ENCODE measurements at places on chromosomes 7 and 10. TPM values are rescaled to one million over a fixed set of nuclear protein-coding genes. Genes with fewer than 3 reads are reported as not detected.
A peak's percentile ranks its signal among the peaks of the same experiment; 100 is the strongest.

GRCh38 chr10:88116971-88117626 is 253.7 kb downstream of the PTEN start:
- no peak for DNase-seq

DNA sequence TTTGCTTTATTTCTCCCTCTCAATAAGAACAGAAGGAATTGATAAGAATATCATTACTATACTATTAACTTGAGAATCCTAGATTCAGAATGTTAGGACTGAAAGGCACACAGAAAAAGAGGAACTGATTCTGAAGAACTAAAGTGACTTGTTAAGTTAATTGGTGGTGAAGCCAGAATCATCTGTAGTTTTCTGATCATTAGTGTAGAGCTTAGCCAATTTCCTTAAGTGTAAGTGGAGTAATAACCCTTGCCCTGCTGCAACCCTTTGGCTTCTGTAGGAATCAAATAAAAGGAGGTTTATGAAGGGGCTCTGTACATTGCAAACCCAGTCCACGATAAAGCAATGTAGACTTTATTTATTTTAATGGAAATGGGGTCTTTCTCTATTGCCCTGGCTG is 1186.0 kb downstream of the SORCS3 start:
- no peak for DNase-seq

DNA sequence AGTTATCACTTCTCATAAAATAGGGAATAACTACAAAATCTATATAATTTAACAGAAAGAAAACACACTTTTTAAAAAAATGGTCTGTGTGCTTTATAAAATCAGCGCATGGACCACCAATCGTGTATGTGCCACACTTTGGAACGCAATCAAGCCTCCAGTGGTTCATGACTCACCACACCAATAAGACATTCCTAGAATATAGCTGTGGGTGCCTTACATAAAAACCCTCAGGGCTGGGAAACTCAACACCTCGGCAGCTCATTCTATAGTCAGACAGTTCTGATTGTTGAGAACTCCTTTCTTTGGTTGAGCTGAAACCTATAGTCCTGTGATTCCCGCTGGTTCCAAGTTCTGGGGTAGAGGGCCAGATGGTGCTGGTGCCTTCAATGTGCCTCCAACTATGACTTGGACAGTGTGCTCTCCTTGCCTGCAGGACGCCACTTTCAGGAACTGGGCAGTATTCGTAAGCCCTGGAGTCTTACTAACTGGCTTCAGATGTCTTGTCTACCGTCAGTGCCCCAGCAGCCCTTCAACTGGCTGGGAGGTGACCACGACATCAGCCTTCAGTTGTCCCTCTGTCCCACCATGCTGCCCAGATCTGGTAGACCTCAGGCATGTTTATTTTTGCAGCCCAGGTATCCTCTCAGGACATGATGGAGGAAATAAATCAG is 135.7 kb upstream of the GDF10 start:
- DNase-seq: peak; percentile 73

DNA sequence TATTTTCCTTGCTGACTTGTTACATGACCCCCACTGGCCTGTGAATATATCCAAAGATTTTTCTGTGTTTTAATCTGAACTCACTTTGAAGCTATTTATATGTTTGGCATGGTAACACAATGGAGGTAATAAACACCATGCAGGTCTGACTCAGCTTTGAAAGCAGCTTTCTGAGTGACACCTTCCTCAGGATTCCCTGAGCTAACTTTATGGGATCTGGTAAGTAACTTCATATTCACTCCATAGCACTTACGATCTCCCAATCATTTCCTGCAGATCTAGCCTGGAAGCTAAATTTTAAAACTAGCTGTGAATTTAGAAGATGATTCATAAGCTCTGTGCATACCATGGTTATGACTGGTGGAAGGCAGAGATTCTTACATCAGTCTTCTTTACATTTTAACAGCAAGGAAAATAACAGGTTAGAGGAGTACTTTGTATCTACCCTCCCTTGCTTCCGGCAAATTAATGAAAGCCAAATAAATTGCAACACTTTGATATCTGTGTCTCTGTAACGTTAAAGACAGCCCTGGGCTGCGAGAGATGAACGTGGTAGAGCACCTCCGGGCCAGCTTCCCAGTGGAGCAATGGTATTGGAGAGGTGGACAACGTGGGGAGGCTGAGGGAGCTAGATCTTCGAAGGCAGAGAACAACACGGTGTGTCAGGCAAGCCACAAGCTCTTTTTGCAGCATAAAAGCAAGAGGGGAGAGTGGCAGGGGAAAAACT is 170.2 kb upstream of the KLF14 start:
- peak; percentile 96 for DNase-seq

GRCh38 chr10:10774416-10774815 is 243.3 kb upstream of the CELF2 start:
- DNase-seq: no peak

GRCh38 chr10:102322914-102323313 is 72.6 kb upstream of the NFKB2 start:
- DNase-seq: no peak

GRCh38 chr10:55410415-55410885 is 609.4 kb upstream of the PCDH15 start:
- no peak for DNase-seq

DNA sequence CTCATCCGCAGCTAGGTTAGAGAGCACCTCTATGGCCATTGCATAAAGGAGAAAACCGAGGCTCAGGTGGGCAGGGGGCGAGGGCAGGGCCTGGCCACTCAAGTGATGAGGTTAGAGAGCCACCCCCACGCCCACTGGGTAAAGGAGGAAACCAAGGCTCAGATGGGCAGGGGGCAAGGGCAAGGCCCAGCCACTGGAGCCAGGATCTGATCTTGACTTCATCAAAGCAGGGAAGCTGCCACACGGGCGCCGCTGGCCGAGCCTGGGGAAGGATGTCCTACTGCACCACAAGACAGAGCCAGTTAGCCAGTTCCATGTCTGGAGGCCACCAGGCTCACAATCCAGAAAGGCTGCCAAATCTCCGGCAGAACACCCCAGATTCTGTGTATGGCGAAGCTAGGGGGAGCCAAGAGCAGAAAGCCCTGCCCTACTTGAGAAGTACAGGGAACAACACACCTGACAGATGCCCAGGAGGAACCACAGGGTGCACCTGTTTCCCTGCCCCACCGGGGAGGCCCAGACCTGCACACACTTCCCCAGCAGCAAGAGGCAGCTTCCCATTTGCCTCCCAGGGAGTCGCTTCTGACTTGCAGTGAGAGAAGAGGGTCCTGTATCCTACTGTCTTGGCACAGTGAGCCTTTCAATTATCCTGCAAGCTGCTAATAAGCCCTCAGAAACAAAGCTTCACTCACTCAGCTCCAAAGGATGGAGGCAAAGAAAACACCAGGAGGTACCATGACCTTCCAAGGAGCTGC is 101.9 kb downstream of the TNS3 start:
- no peak for DNase-seq

DNA sequence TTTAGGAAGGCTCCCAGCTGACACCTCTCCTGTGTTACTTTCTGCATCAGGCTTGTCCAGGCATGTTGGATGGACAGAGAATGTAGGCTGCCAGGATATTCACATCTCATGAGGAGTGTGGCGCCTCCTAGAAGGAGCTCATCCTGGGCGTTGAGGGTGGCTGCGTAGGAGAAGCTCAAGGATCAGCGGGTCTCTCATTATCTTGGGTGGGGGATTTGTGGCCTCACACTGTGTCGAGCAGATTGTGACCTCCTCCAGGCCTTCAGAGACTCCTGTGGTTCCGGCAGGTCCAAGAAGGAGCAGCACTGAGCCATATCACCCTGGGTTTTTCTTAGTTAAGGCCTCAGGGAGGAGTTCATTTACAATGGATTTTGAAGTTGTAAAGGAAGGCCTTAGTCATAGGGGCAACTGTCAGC is 8.7 kb upstream of the COBL start:
- DNase-seq: no peak

DNA sequence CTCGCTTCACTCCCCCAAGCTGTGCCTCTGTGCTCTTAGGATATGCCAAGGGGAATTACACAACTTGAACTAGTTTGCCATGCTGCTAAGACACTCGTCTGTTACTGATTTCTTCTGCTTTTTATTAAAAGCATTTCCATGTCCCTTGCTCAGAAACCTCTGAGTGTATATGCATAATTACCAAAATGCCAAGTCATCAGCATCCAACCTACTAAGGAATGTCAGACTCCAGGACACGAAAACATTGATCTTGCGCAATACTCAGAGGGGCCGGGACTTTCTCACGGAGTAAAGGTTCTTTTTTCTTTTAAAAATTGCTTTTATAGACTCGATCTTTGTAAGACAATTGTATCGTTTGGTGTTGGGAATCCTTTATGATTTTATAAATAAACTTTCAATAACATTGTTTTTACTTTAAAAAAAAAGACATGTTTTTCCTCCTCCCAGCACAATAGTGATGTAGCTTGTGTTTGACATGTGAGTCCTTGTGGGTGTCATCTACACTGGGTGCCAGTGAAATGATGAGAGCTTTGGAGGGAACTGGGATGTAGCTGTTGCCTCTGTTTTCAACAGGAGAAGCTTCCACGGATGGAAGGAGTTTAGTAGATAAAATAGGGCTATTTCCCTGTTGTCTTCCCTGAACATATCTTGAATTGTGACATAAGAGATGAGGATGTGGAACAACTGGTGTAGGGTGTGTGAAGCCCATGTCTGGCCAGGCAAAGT is 43.6 kb downstream of the CNNM1 start:
- DNase-seq: no peak

GRCh38 chr7:139775829-139776266 is 1.9 kb downstream of the HIPK2 start:
- DNase-seq: no peak

- peak; percentile 54 for DNase-seq
Observed at GRCh38 chr10:118543714-118544400, 51.6 kb downstream of the PRLHR start.

DNA sequence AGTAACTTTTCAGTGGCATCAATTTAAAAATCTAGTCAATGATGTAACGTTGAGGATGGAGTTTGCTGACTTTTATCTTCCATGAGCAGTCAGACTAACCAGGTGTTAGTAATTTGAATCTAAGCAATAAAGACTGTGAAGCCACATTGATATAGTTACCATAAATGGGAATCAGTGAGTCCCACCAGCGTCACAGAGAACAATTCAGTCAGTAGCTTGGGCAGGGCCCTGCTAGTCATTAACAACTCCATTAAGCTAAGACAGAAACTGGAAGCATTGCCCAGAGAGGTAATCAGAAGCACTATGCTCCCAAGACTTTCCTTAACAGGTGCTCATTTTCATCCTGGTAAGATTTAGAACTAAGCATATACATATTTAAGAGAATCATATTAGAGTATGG is 315.1 kb downstream of the PCDH15 start:
- no peak for DNase-seq

GRCh38 chr10:91214911-91215310 is 5.6 kb upstream of the PCGF5 start:
- no peak for DNase-seq

DNA sequence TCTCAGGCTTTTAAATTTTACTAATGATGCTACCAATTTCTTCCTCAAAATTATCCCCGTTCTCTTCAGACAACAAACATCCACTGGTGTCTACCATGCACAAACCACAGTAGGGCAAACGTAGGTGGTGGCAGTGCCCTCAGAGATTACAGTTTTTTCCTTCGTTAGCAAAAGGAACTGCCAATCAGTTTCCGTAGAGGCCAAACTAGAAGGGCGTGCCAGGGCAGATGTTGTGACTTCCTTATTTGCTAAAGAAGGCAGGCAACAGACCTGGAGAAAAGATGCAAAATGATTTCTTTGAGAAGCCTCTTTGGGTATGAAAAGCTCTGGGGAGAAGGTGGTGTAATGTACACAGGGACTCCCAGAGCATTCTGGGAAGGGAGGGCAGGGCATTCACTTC is 7.6 kb upstream of the FAM180A start:
- DNase-seq: no peak

GRCh38 chr7:49487830-49488140 is 285.7 kb upstream of the VWC2 start:
- DNase-seq: no peak

GRCh38 chr7:142855756-142856564 is 1.1 kb downstream of the EPHB6 start:
- no peak for DNase-seq

GRCh38 chr10:12509016-12509793 is 159.9 kb downstream of the CAMK1D start:
- DNase-seq: no peak

DNA sequence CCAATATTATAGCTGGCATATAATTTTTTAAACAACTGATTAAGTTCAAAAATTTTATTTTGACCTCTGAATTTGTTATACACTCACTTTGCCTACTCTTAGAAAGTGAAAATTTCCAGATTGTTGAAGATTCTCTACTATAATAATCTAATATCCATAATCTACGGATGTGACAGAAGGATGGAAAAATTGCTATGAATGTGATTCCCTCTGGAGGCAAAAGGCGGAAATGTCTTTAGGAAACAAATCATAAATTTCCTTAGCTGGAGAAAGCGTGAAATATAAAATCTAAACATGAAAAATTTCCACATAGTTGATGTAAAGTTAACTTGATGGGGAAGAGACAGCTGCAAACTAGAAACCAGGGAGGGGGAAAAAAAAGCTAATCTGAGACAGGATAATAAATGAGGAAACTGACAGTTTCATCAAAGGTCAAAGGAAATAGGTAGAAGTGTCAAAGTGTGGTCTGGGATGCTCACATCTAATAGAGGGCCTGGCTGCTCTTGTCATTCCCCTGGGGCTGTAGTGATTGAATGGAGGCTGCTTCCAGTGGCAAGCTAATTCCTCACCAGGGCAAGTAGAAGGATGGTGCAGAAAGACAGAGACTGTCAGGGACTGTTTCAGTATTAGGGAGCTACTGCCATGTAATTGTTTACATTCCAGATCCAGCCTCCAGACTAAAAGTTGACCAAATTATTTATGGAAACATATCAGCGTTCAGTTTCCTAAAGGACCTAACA is 264.5 kb downstream of the SDHAF3 start:
- DNase-seq: no peak

DNA sequence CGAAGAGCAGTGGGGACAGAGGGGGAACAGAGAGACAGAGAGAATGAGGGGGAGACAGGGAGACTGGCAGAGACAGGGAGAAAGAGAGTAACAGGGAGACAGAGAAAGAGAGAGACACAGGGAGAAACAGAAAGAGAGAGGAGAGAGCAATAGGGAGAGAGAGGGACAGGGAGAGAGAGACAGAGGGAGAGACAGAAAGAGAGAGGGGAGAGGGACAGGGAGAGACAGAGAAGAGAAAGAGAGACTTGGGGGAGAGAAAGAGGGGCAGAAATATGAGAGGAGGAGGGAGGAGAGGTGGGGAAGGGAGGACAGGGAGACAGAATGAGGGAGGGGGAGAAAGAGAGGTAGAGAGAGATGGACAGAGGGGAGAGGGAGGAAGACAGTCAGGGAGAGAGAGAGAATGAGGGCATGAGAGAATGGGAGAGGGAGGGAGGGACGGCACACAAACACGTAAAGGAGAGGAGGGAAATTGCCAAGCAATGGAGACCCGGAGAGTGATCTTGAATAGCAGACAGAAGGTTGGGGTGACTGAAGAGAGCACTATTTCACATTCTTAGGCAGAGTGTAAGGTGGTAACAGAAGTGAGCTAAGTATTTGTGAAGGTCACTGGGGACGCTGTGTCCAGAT is 33.3 kb upstream of the KCNMA1 start:
- DNase-seq: no peak

GOT1 gene
- 38.5 TPM for total RNA-seq

SFMBT2 gene
- total RNA-seq: 1.4 TPM

SLC13A4 gene
- total RNA-seq: 0.14 TPM

CDHR3 gene
- total RNA-seq: 1.7 TPM

PLEKHS1 gene
- not detected for total RNA-seq

TMEM196 gene
- not detected for total RNA-seq

BLNK gene
- total RNA-seq: not detected

GDF2 gene
- total RNA-seq: not detected

UNCX gene
- total RNA-seq: not detected

GFRA1 gene
- 0.03 TPM for total RNA-seq
